ENCODE measurements at places on chromosomes 7 and 10.

DNA sequence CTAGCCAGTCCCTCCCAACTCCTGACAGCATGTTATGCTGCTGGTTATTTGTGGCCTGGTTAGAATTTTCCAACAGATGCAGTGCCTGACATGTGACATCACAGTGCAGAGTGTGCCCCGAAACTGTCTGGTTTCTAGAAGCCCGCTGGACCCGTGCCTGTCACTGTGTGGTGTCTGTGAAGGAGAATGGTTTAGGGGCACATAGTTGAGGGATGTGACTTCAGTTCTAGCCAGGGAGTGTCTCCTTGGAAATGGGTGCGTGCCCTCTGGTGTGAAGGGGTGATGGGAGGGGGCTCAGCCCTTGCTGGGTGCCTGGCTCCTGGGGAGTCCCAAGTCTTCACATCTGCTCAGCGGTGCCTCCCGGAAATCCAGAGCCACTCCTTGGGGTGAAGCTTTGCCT lies 303.6 kb downstream of the GLRX3 start:
- DNase-seq, result no peak

DNA sequence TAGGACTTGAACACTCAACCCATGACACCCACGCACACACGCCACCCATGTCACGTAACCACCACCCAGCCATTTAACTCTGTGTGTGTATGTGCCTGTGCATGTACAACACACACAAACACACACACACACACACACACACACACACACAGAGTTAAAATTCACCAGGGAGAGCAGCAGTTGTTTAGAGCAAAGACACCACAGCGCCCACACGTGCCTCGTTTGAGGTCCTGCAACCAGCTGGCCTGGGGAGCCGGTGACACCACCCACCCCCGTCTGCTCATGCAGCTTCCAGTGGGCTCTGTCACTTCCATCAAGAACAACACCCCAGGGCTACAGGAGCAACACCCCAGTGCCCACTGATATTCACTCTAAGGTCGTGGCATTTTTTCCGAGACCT lies 97.4 kb downstream of the ELFN1 start:
- DNase-seq, result no peak

DNA sequence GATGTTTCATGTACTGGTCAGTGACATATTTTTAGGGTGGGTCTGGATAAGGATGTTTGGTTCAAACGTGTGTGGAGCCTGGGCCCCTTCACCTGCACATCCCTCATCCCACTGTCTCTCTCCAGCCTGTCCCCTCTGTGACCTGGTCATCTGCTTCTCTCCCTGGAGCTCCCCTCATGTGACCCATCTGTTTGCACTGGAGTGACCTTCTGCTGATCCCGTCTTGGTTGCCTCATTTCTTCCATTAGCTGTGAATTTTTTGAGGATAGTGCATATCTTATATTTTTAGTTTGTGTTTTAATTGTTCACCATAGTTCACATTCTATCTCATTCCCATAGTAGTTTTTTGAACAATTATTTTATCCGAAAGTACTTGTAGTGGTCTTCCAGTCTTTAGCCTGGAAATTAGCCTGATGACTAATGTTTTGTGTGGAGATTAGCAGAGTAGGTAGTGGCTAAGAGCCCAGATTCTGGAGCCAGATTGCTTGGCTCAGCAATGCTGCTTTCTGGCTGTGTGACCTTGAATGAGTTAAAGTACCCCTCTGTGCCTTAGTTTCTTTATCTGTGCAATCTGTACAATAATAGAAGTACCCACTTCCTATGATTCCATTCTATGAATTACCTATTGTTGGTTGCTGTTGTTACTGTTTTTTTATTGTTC lies 224.5 kb downstream of the LRMDA start:
- no peak for DNase-seq

GRCh38 chr7:35565927-35566326 lies 129.0 kb downstream of the HERPUD2 start:
- no peak for DNase-seq

- DNase-seq, result no peak
Measured at GRCh38 chr7:51312951-51313737, 3.5 kb downstream of the COBL start.

DNA sequence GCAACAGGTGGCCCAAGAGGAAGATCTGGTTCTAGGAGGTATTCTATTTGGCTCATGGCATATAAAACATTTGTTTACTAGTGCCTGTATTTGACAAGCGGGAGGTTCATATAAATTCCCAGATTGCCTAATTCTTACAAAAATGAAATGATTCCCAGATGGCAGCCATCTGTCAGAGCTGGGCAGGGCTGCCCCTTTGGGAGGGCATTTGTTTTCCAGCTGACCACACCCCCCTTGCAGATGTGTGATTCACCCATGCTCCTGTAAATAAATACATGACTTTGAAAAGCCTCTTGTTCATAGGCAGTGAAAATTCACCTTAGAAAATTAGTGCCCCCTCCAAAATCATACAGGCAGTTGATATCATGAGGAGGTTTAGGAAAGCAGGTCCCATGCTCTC lies 8.6 kb downstream of the VWC2 start:
- no peak for DNase-seq

DNA sequence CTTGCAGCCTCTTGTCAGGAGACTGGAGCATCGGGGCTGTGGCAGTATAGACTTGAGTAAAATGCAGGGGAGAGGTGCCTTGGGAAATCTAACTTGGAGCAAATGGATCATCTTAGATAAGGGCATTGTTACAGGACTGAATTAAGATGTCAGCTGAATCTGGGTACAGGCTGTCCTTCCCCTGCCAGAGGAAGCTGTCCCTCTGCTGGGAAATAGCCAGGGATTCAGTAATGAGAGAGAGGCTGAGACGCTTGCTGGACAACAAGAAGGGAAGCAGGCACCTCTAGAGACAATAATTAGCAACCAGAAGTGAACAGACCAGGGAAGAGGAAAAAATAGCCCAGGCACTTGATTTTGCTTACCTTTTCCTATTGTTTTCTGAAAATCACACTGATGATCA lies 20.7 kb upstream of the RAPGEF5 start:
- no peak for DNase-seq
